ENCODE measurements at places on chromosomes 7 and 10.

DNA sequence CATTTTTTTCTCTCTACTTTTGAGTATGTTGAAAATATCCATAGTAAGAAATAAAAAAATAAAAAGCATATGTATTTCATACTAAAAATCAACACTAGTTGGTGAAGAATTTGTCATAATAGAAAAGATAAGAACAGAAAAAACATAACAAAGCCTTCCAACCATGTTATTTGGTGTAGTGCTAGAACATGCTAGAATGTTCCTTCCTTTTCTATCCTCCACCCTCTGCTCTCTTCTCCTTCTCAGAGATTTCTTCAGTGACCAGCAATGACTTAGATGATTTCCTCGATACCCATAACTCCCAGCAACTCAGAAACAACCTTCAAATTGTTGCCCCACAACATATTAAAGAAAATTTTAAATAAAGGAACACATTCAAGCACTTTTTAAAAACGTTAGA lies 2.6 kb downstream of the ZC3HAV1 start:
- DNase-seq, result no peak

- no peak for DNase-seq
Observed at GRCh38 chr7:73827567-73828106, 3.2 kb upstream of the CLDN4 start.

DNA sequence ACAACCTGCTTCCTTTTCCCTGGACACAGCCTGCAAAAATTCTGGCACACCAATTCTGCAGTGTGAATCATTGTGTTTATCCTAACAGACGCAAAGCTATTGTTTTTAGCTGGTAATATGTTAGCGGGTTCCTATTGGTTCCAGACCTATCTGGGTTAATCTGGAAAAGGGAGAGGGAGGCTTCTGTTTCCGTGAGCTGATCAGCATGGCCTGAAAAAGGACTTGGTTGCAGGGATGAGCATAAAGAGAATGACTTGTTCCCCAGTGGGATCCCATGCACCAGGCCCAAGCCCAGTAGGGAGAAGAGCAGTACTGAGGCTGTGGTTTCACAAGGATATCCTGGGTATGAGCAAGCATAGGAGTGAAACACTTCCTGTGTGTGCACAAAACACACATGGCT lies 78.4 kb downstream of the PDE1C start:
- no peak for DNase-seq

DNA sequence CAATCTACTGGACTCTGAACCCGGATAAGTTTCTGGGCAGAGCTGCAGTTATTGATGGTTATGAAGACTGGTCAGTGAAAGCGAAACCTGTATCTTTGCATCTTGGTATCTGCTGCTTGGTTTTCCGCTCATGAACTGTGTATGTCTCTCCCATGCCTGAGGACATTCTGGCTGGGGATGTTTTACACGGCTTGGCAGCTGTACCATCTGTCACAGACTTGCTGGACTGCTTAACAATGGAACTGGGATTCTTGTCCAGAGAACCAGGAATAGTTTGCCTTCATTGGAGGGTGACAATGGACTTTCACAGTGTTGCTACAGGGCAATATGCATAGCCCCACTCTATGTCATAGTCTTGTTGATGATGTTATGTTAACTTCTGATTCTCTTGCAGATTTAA lies 119.9 kb upstream of the TMEM106B start:
- no peak for DNase-seq

- no peak for DNase-seq
Observed at GRCh38 chr10:79275431-79275851, 71.8 kb upstream of the PPIF start.

- DNase-seq, result no peak
Observed at GRCh38 chr10:49361735-49362568, 33.9 kb downstream of the DRGX start.

GRCh38 chr10:132300582-132300981 lies 7.2 kb downstream of the STK32C start:
- DNase-seq, result no peak

- DNase-seq, result no peak
Observed at GRCh38 chr10:92915892-92916291, 67.6 kb downstream of the EXOC6 start.

DNA sequence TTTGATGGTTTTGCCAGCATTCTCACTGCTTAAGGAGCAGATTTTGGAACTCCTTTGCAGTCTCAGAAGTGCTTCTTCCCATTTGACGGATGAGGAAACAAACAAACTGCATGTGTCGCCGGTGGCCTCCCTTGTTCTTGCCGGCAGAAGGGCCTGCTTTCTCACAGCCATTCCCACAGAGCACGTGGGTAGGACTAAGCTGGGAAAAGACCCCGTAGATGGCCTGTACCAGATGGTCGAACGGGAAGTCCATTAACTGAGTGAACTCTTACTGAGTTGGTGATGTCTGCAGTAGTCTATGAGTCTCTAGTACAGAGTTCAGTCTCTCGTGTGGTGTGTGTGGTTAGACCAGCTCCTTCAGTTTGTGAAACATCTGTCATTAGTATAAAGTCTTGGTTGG lies 131.9 kb downstream of the TRRAP start:
- no peak for DNase-seq

DNA sequence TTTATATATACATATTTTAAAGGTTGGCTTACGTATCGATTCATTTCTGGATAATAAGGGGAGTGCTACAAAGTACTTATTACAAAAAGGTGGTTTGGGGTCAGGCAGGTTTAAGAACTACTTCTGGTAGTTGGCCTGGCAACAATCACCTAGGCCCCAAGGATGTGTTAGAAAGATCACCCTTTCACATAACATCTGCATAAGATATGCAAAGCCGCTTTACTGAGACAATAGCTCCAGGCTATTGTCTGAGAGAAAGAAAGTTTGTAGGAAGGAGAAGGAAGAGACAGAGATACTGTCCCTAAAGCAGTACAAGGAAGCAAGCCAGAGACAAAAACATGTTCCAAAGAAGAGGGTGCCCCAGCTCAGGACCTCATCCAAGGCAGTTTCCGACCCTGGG lies 6.2 kb downstream of the PAXIP1 start:
- no peak for DNase-seq

- DNase-seq, result no peak
Observed at GRCh38 chr10:2790396-2791188, 276.8 kb upstream of the PFKP start.
